NCI-H2081 treated with DMSO at 0.1 percent for 48 hours (cell line): ENCODE measurements at places on chromosomes 2 and 18.

- no peak for DNase-seq
Measured at GRCh38 chr2:57987835-57988573, 58.6 kb upstream of the VRK2 start.

- no peak for DNase-seq
Measured at GRCh38 chr2:43344868-43345373, 118.5 kb upstream of the ZFP36L2 start.

DNA sequence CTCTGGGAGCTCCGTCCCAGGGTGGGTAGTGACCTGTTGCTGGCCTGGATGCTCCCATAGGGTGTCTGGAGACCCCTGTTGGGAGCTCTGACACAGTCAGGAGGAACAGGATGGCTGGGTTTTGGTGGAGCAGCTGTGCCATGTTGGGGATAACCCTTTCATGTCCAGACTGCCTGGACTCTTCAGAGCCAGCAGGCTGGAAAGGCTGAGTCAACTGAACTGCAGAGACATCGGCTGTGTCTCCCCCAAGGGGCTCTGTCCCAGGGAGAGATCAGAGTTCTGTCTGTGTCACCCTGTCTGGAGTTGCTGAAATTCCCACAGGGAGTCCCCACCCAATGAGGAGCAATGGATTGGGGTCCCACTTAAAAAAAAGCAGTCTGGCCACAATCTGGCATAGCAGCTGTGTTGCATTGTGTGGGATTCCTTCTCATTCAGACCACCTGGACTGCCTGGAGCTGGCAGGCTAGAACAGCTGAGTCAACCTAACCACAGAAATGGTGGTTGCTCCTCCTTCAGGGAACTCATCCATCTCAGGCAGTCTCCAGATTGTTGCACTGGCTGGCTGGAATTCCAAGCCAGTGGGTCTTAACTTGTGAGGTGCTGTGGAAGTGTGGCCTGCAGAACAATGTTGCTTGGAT, 37.2 kb downstream of the AGPS start:
- no peak for DNase-seq

DNA sequence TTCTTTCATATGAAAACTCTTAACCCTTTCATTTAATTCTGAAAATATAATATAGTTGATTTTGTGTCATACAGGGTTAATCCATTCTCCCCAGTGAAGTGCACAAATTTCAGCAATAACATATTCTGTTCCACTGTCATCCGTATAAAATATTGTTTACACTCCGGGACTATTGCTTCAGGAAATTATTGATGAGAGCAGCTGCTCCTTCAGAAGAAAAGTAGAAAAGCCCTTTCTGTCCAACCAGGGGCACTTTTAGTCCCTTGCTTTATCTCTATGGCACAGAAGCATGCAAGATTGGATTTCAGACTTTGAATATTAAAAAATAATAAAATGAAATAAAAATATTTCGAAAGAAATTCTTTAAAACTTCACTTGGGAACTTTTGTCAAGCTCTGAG, 535.7 kb upstream of the SLC39A10 start:
- DNase-seq = no peak

DNA sequence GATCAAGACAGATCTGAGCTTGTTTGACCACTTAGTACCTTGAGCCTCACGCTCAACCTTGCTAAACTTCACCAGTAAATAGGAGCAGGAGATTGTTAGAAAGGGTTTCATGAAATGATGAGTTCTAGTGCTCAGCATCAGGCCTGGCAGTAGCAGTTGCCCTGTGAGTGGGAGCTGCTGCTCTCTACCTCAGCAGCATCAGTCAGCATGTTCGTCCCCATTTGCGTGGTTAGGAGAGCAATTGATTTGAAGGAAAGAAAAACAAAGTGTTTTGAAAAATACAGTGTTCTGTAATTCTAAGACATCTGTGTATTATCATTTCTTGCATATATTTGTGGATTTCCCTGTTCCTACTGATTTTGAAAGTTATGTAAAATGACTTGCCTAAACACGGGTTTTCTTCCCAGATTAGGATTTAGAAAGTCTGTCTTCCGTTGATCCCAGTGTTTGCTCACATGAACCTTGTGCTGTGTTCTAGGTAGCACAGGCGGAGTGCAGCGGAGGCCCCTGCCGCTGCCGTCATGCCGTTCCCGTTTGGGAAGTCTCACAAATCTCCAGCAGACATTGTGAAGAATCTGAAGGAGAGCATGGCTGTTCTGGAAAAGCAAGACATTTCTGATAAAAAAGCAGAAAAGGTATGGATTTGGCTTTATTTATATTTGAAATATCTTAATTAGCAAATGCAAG, 47.0 kb downstream of the CAB39 start:
- no peak for DNase-seq

- no peak for DNase-seq
Measured at GRCh38 chr18:5456577-5457461, 87.0 kb downstream of the EPB41L3 start.

- no peak for DNase-seq
Measured at GRCh38 chr2:1582891-1583341, 161.4 kb downstream of the PXDN start.

DNA sequence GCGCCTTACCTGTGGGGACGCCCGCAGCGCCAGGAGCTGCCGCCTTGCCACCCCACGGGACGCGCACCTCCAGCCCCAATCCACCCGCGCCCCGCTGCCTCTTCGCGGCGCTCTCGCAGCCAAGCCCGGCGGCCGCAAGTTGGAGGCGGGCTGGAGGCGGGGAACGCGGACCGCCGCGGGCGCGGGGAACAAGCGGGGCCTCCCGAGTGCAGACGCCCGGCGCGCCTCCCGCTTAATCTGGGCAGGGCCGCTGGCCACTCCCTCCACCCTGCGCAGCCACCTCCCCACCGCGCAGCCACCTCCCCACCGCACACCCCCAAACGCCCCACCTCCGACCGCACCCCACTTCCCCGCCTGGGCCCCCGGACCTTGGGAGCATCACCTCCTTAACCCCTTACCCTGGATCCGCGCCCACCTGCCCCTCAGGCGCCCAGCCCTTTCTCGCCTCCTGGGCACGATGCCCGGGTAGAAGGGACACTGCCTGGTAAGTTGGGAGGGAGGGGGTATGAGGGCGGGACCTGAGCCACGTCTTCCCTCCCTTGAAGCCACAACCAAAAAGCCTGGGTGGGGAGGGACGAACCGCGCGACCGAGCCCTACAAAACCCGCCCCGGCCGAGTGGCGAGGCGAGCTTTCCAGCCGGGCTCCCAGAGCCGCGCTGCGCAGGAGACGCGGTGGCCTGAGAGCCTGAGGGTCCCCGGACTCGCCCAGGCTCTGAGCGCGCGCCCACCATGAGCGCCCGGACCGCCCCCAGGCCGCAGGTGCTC, at the start of the genes COL4A3 and COL4A4:
TSS of gene COL4A3 (plus strand) at position 627 of the 765 bp plus-strand sequence. CDS start at position 730, 103 bp downstream.
TSS of gene COL4A4 (minus strand) at position 208 of the 765 bp plus-strand sequence. CDS start 16,722 bp downstream, outside the sequence.
- no peak for DNase-seq

- DNase-seq = no peak
Measured at GRCh38 chr2:105570757-105571156, 171.9 kb upstream of the FHL2 start.

GRCh38 chr2:236720974-236721540, 151.4 kb downstream of the ACKR3 start:
- DNase-seq = no peak

- DNase-seq = no peak
Measured at GRCh38 chr2:44909831-44910230, 31.7 kb upstream of the SIX3 start.

GRCh38 chr2:217805668-217806481, 196.9 kb downstream of the TNS1 start:
- no peak for DNase-seq

GRCh38 chr2:233047206-233047605, 12.9 kb upstream of the INPP5D start:
- DNase-seq = no peak

GRCh38 chr2:117378653-117379052, 435.8 kb upstream of the DDX18 start:
- DNase-seq = no peak
